ENCODE measurements at places on chromosomes 6 and 20.

GRCh38 chr6:17871836-17872235 is 115.6 kb downstream of the KIF13A start:
- no peak for DNase-seq

DNA sequence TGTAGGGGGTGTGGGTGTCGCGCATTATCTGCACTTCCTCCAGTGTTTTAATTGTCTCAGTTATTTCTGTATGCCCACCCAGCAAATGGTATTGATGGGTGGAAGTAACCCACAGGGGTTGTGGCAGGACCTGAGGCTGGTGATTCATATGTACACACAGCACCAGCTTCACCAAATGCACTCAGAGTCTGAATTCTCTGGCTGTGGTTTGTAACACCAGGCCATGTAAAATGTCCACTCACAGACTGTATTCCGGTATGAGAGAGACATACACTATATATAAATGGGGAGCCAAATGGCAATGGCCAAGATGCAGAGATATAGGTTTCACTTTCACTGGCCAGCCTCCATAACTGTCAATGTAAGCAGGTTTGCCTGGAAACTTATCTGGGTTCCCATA is 76.3 kb upstream of the FBXL4 start:
- DNase-seq: no peak

DNA sequence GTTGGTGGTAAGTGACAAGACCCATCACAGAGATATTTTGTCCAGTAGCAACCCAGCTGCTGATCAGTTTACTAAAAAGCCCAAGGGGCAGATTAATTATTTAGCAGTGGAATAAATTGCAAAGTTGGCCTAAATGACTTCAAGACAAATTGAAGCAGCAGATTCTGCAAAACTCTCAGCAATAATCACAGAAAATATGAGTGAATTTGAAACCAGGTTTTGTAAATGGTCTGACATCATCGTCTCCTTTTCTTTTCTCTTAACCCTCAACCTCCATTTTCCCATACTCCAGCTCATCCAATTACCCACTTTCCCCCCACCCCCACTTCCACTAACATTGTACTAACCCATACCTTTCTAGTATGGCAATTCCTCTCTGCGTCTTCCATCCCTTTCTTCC is 11.3 kb upstream of the PTPRK start:
- no peak for DNase-seq

- DNase-seq: no peak
Measured at GRCh38 chr20:16615199-16615598, 42.0 kb upstream of the KIF16B start.

- DNase-seq: no peak
Measured at GRCh38 chr20:54469293-54469692, 6.1 kb upstream of the DOK5 start.

DNA sequence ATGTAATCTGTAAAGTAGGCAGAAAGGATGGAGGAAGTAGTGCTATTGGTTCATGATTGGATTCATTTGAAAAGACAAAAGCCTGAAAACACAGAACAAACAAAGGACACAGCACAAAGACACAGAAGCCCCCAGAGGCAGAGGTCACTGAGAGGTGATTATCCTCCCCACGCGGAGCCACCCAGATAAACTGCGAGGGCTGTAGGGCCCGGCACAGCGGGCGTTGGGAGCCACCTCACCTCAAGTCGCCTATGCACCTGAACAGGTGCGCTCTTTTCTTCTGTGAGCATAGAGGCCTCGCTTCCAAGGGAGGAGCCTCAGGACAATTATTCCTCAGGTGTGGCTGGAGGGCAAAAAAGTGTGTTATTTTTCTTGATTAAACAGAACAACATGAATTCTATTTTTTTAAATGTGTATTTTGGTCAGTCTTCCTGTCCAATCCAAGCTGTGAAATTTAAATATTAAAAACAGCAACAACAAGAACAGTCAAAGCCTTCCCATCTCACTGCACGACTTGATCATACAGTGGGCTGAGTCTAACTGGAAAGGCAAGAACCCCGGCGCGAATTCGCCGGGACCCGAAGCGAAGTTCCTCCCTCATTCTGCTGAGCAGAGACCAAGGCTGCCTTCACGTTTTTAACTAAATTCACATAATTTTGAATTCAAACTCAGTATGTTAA is 205.3 kb downstream of the THBS2 start:
- no peak for DNase-seq

Measured in bone marrow (tissue), 2 donors.